HFFc6 (cell line): ENCODE measurements at places on chromosomes 12 and 14. TPM values are rescaled to one million over a fixed set of nuclear protein-coding genes. Genes with fewer than 3 reads are reported as not detected.
A peak's percentile ranks its signal among the peaks of the same experiment; 100 is the strongest.

- DNase-seq = peak; percentile 39
Measured at GRCh38 chr14:77570706-77571268, 45.6 kb downstream of the SPTLC2 start.

DNA sequence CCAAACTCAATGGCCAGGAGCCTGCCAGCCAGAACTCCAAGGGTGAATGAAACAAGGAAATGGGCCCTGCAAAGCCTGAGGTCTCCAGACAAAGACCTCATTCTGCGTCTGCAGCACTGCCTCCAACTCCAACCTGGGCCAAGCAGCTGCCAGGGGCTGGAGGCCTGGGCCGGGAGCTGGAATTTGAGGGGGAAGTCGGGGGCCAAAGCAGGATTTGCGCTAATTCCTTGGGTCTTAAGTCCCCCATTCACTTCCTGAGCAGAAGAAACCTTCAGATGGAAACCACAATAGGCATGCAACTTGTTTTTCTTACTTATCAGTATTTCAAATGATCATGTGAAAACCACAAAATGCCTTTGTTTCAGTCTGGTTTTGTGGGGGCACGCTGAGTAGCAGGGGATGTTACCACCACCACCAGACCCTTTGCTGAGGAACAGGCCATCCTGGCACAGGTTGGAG is 23.0 kb upstream of the TC2N start:
- no peak for DNase-seq

DNA sequence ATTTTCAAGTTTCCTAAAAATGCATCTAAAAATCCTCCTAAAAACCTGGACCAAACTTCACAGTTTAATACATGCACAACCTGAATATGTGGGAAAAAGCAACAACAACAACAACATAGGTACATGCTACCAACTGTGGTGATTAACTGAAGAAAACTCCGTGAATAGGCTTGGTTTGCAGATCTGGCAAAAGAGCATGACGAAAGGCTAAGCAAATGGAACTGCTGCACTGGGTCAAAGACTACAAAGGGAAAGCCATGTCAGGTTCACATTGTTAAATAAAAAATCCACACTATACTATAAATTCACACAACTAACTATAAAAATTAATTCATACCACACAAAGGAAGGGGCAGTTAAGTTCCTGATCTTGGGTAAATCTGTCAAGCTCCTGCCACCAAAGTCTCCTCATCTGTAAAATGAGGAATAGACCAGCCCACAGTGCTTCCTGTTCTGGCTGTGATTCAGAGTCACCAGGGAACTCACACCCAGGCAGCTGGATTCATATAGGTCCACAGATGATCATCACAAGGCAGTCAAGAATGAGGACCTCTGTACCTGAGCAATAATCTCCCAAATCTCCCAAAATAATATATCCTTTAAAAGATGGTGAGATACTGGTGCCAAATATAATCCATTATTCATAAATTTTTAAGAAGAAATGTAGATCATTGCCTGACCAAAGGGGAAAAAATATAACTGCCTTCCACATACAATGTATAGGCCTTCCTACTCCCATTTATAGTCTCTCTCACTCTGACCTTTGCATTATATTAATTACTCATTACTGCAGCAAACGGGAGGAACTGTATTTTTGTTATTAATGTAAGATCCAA is 7.0 kb downstream of the CORO1C start:
- peak; percentile 39 for DNase-seq

DNA sequence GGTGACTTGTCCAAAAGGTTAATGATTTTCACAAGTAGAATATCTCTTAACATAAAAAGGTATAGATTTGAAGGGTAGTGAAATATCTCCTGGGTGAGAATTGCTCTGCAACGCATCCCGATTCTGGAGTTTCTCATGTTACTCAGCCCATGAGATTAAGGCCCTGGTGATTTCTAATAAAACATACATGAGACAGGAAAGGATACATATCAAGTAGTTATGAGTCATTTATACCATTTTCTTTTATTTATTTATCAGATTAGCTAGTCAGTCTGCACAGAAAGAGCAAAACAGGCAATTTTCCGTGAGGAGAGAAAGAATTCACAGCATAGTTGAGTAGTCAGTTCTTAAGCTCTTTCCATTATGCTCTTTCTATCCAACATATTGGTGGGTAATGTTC is 535.6 kb upstream of the ATP2B1 start:
- DNase-seq = no peak

DNA sequence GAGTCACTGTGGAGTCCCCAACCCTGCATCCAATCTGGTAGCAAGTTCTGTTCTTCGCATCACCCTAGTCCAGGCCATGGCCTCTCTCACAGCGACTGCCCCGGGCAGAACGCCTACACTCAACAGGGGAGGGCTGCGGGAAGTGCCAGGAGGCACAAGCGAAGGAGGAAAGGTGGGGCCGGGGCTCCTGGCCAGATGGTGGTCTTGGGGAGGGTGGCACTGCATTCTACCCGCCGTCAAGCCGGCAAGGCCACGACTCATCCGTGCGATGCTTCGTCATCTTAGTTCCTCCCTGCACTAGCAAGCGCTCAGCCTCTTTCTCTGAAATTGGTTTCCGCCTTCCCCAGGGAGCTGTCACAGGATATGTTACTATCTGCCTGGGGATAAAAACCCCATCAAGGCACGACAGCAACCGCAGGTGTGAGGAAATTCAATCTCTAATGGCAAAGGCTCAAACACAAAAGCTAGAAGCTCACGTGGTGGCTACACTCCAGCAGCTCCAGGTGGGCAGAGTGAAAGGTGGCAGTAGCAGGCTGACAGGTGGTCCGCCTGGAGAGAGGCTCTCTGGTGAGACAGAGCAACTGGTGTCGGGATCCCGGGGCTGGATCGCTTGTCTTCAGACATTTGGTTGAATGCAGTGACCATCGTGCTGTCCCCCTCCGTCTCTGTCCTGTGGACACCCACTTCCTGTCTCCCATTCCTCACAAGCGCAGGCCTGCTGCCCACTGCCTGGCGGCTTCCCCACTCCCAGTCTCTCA is 34.1 kb downstream of the ACADS start:
- DNase-seq = no peak

DNA sequence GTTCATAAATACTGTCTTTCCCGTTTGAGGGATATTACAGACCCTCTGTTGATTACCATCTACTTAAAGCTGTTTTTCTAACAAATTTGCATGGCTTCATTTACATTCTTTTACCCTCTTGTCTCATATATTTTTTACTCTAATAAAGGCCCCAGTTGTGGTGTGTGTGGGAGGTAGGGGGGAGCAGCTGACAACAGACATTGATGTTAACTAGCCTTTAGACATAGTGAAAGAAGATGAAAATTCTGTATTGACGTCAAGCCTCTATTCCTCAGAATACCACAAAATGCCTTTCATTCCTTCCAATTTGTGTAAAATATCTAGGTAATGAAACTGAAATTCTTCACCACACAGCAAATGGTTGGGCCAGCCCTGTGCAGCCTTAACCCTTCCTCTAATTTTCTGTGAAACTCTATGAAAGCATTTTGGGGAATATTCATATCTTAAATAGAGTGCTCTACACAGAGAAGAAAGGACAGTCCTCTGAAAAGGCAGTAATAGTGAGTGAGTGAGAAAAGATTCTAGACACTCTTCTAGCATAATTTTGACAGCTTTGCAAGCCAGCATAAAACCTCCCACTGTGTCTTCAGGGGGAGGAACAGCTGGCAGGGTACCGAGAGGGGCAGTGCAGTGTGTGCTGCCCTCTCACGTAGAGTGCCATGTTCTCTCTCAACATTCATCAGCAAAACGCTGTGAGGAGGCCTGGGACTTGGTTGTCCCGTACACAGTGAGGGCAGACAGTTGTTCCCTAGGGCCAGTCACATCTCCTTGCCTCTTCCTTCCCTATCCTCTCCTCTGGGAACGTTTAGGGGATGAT is 20.1 kb upstream of the CERS5 start:
- peak; percentile 87 for DNase-seq

DNA sequence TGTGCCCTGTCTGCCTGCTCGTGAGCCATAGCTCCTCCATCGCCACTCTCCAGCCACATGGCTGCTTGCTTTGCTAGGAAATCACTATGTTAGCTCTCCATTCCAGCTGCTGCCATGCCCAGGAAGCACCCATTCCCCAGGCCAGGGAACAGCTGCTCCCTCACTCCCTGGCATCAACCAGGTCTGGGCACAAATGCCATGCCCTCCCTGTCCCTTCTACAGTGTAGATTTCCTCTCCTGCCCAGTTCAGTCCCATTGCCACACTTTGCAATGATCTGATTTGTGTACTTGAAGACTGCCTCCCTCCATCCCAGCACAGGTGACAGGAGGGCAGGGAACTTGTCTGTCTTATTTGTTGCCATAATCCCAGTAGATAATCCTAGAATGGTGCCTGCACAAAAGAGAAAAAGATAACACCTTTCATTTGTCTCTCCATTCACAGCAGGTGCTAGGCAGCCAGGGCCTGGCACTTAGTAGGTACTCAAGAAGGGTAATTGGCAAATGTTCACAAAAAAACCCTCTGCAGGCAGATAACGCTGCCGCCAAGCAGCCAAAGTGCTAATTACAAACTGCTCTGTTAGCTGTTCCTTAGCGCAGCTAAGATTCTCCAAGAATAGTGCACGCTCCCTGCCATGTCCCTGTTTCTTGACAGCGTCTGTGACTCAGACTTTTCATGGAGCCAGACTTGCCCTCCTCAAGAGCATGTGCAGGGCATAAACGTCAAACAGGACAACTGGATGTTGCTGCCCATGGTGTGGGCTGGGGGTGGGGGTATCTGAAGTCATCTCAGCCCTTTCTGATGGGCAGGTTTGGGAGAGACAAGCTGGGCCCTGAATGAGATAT is 69.1 kb downstream of the ARL6IP4 start:
- DNase-seq = no peak

- DNase-seq = no peak
Measured at GRCh38 chr12:53564278-53564677, 57.0 kb upstream of the NPFF start.

DNA sequence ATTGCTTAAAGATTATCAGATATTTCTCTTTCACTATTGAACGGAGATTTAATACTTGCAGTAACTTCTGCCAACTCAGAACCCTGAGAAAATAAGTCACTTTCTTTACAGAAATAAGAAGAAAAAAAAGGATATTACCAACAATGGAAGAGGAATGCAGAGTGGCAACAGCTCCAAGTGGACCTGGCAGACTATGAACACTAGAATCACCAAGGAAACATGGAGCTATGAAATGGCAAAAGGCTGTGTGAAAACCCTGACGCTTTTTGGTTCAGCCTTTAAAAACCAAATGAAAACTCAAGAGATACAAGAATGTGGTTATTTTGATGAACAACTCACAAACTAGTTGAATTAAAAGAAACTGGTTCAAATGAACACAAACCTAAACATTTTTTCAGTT is 17.7 kb downstream of the DTD2 start:
- no peak for DNase-seq

DNA sequence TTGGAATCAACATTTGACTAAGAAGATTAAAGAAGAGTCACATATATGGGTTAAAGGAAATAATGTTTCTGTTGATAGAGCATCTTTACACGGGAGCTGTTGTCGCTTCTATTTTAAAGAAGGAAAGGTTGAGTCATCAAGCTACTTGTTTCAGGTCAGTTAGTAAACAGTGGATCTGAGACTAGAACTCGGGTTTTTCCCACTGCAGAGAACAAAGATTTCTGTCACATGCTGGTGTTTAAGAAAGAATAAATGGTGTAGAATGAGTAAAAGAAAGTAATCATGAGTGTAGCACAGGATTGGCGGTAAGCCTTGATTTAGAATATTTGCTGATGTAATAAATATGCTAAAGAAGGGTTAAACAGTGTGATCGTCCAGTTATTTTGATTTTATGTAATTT is 455.5 kb downstream of the AEBP2 start:
- DNase-seq = no peak

- no peak for DNase-seq
Measured at GRCh38 chr14:53027041-53027440, 76.2 kb upstream of the FERMT2 start.

DNA sequence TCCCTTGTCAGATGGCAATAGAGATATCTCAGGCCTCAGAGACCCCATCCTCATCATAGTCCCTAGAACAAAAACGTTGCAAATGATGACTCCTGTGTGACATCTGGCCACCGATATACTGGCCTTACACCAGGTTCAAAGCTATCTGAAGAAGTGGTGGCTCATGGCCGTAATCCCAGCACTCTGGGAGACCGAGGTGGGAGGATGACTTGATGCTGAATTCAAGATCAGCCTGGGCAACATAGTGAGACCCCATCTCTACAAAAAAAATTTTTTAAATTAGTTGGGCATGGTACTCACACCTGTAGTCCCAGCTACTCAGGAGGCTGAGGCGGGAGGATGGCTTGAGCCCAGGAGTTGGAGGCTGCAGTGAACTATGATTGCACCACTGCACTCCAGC is 13.1 kb downstream of the CAMKK2 start:
- no peak for DNase-seq

DNA sequence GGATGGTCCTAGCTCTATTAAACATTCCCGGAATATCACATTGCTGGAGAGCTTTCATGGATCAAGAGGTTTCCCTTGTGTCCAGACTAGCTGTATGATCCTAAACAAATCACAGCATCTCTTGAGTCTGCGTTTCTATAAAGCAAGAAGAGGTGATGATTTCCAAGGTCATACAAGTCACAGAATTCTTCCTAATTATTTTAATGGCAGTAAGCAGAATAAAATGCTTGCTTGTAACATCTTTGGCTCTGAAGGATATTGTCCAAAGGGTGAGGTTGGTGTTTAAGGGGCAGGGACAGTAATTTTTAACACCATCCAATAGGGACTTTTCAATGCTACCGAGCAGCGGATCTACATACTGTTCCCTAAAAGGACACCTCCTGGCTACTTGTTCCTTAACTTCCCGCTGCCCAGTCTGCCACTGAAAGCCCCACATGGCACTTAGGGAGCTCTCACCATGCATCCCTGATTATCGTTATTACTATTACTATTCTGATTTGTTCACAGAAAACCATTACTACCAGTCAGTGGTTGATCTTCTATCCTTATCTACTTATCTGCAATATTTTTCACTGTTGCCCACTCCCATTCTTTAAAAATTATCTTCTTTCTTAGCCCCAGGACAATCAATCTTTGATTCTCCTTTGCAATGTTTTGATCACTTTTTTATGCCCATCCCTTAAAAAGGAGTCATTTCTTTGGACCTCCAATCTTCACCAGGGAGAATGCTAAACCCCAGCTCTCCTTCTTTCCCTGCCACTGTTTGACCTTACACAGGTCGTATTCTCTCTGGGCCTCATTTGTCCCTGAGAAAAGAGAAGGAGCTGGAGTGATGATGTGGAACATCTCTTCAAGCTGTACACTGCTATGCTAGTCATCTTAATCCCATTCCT is 4.0 kb upstream of the PCED1B start:
- no peak for DNase-seq

- no peak for DNase-seq
Measured at GRCh38 chr12:93921521-93921920, 226.9 kb upstream of the PLXNC1 start.

GRCh38 chr12:39412210-39412609 is 30.7 kb downstream of the KIF21A start:
- no peak for DNase-seq

TPH2 gene
- not detected in 3 replicates for total RNA-seq

CD9 gene
- total RNA-seq = 43.9 and 51.2 TPM in 2 replicates

DCAF11 gene
- total RNA-seq = 30.6 to 31.4 TPM (median 31.2 TPM) in 3 replicates

TAS2R8 gene
- total RNA-seq = not detected in 3 replicates

KRT86 gene
- 0.15 TPM in 2 of 3 replicates, not detected in the other for total RNA-seq

POP5 gene
- 53.6 to 68.7 TPM (median 62.2 TPM) in 3 replicates for total RNA-seq
